Effector memory CD8-positive, alpha-beta T cell (primary cell): ENCODE measurements at places on chromosomes 7 and 10.

DNA sequence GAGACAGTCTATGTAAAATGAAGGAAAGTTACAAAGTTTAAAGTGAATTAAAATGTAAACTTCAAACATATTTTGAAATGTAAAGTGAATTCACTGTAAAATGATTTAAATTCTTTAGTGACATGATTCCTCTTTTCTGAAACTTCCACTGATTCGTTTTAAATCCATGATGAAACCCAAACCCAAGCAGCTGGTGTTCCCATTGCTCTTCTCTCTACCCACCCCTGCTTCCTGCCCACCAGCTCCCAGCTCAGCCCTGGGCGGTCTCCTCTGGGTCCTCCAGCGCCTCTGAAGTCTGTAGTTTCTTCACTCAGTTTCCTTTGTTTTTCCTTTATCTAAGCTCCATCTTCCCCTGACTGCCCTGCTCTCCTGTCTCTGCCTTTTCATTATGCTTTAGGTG, 175.9 kb downstream of the SNX10 start:
- no peak for DNase-seq

DNA sequence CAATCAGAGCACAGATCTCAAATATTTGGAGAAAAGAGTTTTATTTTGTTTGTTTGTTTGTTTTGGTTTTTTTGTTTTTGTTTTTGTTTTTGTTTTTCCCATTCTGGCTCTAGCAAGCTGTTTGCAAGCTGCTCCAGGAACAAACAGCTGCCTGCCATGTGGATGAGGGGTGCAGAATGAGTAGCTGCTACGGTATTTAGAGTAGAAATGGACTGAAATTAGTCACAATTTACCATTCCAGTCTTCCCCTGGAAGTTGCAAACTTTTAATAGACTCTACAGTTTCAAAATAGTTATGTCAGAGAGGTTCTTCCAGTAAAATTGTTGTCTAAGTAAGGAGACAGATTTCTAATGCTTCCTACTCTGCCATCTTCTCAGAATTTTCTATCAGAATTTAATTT, 27.1 kb upstream of the TAS2R16 start:
- DNase-seq: no peak

DNA sequence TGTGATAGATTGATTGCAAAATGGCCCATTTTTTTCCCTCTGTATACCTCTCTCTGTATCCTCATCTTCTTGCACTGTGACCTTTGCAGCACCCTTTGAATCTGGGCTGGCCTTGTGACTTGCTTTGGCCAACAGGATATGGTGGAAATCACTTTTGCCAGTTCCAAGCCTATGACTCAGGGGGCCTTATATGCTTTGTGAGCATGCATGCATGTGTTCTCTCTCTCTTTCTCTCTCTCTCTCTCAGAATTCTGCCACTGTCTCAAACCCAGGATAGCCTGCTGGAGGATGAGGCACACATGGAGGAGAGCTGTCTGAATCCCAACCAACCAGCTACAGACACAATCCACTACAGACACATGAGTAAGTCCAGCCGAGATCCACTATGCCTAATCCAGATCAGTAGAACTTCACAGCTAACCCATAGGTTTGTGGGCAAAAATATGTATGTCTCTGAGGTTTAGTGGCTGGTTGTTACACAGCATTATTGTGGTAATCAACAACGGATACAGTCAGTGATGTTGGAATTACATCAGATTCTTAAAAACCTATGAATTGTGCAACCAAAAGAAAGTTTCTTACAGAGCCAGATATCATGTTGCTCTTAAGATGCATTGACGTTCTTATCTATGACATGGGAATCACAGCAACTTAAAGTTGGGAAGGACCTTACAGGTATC, 41.8 kb upstream of the ABCB4 start:
- no peak for DNase-seq

GRCh38 chr7:94115316-94115715, 111.2 kb upstream of the BET1 start:
- no peak for DNase-seq

DNA sequence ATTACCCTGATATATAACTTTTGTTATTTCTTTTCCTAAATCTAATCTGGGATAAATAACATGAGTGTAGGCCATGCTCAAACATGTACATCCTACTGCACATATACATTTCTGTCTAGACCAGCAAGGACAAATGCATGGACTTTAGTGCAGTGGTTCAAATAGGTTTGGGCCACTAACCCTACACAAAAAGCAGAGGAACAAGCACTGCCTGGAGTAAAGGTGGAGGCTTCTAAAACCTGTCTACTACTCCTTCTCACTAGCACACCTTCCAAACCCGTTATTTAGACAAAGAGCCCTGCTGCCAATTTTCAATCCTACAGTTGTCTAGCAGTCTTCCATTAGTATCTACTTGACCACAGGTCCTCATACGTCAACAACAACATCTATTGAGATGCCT, 34.8 kb downstream of the SGCE start:
- no peak for DNase-seq

GRCh38 chr10:28963539-28964221, 286.4 kb downstream of the BAMBI start:
- no peak for DNase-seq

DNA sequence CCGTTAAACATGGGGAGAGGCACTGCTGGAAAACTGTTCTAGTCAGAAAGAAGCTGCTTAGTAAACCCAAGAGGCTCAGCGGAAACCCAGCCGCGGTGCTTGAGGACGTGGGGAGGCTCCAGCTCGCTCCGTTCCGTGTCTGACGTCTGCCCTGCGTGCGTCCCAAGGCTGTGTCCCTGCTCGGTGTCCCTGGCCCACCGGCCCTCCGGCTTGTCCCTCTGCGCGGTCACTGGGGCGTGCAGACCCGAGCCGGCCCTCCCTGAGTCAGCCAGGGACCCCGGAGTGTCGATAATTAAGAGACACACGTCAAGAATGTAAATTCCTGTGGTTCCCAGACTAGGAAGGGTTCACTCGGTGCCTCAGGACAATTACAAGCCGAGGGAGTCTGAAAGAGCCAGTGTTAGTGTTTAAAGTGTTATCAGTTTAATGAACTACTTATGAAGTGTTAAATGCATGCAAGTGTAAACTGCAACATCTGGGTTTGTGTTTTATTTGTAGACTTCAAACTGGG, 98.9 kb downstream of the WDR11 start:
- no peak for DNase-seq

DNA sequence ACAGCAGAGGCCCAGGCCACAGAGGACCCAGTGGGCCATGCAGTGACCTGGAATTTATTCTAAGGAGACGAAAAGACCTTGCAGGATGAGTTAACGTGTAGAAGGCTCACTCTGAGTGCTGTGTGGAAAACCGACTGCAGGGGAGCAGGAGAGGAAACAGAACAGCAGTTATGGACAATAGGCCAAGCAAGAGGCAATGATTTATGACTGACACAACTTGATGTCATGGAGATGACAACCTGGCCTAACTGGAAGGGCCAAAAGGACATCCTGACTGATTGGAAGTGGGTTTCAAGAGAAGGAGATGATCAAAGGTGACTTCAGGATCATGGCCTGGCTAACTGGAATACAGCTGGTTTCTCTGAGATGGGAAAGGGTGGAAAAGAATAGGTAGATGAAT, 70.2 kb upstream of the RAPGEF5 start:
- DNase-seq: no peak
